A172 (cell line): ENCODE measurements at places on chromosomes 2 and 18. TPM values are rescaled to one million over a fixed set of nuclear protein-coding genes. Genes with fewer than 3 reads are reported as not detected.
A peak's percentile ranks its signal among the peaks of the same experiment; 100 is the strongest.

DNA sequence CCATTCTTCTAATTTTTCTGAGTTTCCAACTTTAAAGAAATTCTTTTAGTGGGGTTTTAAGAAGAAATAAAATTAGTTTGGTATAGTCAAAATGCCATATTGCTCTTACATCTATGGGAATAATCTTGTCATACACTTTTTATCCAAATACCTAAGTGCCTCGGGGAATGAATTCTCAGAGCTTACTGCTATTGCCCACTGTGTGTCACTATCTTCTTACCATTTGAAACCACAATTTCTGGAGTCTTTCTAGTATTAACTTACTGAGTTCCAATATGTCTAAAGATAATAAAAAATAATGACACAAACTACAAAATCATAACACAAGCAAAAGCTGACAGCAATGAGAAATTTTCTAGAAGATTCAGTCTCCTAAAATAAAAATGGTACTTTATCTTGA, 23.7 kb upstream of the DNAH6 start:
- DNase-seq: no peak

DNA sequence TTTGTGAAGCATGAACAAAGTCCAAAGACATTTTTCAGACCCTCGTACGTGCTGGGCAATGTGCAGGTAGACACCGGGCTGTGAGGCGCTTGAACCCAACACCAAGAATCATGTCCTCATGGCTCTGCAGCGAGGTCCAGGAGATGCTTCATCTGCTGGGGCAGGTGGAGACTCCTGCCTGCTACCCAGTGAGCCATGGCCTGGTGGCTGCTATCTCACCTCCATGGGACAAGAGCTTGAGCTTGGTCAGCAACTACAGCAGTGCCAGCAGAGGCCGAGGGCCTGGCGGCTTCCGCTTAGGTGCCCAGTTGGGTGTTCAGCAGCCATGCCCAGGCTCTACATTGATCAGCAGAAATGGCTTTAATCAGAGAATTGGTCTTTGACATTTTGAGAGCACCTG, 281.0 kb upstream of the HS6ST1 start:
- no peak for DNase-seq

- DNase-seq: no peak
Observed at GRCh38 chr2:235077046-235077445, 125.2 kb downstream of the SH3BP4 start.

DNA sequence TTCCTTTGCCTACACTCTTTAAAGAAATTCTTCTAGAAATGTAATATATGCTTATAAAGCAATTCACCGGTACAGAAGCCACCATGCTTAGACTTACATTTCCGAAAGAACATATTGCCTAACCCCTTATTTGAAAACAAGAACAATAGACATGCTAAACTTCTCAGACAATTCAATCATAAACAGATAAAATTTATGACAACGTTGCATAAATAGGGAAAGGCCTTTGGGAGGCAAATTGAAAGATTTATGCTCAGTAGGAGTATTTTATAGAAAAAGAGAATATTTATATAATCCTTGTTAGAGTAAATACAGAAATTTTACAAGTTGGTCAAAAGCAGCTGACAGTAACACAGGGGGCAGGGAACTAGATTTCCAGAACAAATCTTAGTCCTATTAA, 16.2 kb upstream of the MEP1B start:
- DNase-seq: no peak

- no peak for DNase-seq
Observed at GRCh38 chr2:48588745-48589144, 28.9 kb upstream of the GTF2A1L start.

DNA sequence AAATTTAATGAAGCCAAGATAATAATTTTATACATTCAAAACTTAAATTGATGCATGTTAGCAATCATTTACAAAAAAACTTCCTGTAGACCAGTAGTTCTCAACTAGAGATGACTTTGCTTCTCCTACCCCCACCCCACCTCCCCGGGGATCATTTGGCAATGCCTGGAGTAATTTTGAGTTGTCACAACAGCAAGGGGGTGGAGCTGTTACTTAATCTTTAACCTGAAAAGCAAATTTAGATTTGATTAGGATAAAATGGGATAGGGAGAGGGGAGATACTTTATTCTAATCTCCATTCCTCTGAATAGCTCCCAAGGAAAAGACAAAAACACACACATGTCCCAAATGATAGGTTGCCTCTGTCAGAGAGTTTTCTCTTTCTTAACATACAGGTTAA, 4.2 kb downstream of the SLC40A1 start:
- no peak for DNase-seq

GRCh38 chr2:85131116-85131515, 2.1 kb upstream of the TCF7L1 start:
- no peak for DNase-seq

GRCh38 chr18:57843386-57843785, 40.3 kb upstream of the ATP8B1 start:
- no peak for DNase-seq

DNA sequence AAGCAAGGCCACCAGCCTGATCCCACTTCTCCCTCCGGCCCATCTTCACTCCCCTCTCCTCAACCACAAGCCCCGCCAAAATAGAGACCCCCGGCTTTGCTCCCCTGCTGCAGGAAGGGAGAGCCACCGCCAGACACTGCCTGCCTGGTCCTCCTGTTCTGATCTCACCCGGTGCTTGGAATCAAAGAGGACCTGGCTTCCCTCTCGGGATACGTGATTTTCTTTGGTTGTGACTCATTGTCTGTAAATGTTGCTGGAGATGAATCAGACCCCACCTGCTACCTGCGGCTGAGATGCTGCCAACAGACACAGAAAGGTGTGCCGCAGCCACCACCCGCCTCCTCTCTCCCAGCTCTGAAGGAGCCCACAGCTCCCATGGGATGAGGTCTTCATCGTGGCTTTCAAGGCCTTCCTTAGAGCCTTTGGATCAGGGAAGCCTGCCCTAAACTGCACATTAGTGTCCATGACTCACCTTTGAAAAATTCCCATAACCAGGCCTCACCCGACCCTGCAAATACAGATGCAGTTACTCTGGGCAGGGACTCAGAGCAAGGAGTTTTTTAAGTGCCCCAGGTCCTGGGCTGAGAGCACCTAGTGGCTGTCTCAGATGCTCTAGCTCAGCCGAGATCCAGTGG, 79.4 kb upstream of the ZNF532 start:
- peak; percentile 89 for DNase-seq

DNA sequence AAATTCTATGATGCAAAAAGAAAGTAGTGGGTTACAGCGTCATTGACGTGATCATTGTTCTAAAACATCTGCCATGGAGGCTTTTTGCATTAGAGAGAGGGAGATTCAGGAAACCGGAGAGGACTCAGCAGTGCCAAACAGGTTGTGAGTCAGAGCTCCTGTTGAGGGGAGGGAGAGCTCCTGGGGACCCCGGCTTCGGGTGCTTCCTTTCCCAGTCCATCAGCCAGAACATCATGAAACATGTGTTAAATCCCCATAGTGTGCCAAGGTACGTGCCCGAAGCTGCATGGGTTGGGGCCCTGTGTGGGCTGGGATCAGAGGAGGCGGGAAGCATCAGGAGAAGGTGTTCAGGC, 791 bp upstream of the CYRIA start:
- peak; percentile 52 for DNase-seq

- DNase-seq: peak; percentile 46
Observed at GRCh38 chr2:120952318-120952717, 216.7 kb downstream of the GLI2 start.

The QPCT gene
- total RNA-seq: 18.4 and 21.6 TPM in 2 replicates

The RFX8 gene
- total RNA-seq: not detected in 2 replicates

The ALPP gene
- 0.84 and 2.1 TPM in 2 replicates for total RNA-seq

The DAW1 gene
- 1.7 and 2.0 TPM in 2 replicates for total RNA-seq

The STAT4 gene
- total RNA-seq: 0.55 and 0.93 TPM in 2 replicates

The PRKAG3 gene
- total RNA-seq: not detected in 2 replicates

The C2orf76 gene
- total RNA-seq: 25.6 and 34.5 TPM in 2 replicates

The ZSCAN30 gene
- total RNA-seq: 19.5 and 20.2 TPM in 2 replicates

The CRYGD gene
- not detected in 2 replicates for total RNA-seq

The GKN2 gene
- 0.24 and 1.9 TPM in 2 replicates for total RNA-seq

The FOXD4L1 gene
- 0.22 TPM in 1 of 2 replicates, not detected in the other for total RNA-seq

The FBXO15 gene
- 0.31 and 0.74 TPM in 2 replicates for total RNA-seq
